ENCODE measurements at places on chromosomes 12 and 14.

DNA sequence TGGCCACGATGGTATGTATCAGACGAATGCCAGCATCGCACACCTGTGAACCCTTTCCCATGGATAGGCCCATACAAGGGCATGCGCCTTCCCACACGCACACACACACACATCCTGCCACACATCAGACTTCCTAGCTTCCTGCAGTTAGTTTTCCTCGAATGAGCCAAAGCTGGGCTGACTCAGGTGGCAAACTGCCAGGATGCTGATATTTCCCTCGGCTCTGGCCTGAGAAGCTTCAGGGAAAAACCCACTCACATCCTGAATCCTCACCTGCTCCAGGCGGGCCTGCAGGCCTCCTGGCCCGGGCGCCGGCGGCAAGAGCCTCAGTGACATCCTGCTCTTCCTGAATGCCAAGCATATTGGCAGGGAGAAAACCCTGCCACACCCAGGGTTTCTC is 22.4 kb downstream of the CALM1 start:
- no peak for DNase-seq

DNA sequence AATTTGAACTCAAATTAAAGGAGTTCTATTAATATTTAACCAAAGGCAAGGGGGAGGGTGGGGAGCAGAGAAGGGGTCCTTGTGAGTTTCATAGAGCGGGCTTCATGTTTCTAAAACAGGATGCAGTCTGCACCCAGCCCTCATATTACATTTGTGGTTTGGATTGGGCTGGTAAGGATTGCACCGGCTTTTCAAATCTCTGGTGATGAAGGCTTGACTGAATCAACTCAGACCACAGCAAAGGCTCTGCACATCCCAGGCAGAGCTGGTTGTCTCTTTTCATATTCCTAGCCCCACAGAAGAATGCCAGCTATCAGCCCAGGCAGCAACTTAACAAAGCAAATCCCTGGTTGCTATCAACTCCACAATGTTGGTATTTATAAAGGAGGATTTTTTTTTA is 1221.4 kb downstream of the VRK1 start:
- peak; percentile 31 for DNase-seq

DNA sequence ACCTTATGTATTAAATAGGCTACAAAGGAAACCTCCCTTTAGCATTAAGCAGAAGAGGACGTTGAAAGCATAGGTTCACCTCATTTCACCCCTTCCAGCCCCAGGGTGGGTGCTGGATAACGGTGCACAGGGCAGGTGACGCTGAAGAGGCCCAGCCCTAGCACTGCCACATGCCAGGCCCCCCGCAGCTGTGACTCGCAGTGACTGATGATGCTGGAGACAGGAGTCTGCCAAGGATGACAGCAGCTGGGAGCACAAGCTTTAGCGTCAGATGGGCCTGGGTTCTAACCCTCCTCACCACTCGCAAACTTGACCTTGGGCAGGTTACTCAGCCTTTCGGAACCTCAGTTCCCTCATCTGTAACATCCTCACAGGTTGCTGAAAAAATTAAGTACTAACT is 76.7 kb downstream of the TBK1 start:
- DNase-seq: no peak

- no peak for DNase-seq
Observed at GRCh38 chr14:102678394-102678793, 85.9 kb downstream of the RCOR1 start.

GRCh38 chr14:69901113-69901951 is 22.1 kb downstream of the SMOC1 start:
- DNase-seq: no peak

- DNase-seq: no peak
Observed at GRCh38 chr14:103233328-103233727, 100.7 kb upstream of the EIF5 start.

GRCh38 chr12:129169928-129170327 is 316.6 kb downstream of the GLT1D1 start:
- DNase-seq: no peak

DNA sequence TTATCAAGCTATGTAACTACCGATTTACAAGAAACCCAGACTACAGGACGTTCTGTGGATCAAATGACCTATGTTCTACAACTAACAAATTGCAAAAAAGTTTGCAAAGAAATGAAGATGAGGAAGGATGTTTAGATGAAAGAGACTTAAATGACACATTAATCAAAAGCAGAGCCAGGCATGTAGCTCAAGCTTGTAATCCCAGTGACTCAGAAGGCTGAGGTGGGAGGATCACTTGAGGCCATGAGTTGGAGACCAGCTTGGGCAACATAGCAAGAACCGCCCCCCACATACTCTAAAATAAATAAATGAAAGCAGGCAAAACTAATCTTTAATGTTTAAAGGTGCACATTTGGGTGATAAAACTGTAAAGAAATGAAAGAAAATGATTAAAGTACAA is 331.9 kb downstream of the BTG1 start:
- no peak for DNase-seq

- DNase-seq: peak; percentile 98
Observed at GRCh38 chr12:108731105-108731865, at the start of gene CORO1C. TSS of gene CORO1C (minus strand) at chr12:108731518. CDS start at chr12:108701318, 30,200 bp downstream.

DNA sequence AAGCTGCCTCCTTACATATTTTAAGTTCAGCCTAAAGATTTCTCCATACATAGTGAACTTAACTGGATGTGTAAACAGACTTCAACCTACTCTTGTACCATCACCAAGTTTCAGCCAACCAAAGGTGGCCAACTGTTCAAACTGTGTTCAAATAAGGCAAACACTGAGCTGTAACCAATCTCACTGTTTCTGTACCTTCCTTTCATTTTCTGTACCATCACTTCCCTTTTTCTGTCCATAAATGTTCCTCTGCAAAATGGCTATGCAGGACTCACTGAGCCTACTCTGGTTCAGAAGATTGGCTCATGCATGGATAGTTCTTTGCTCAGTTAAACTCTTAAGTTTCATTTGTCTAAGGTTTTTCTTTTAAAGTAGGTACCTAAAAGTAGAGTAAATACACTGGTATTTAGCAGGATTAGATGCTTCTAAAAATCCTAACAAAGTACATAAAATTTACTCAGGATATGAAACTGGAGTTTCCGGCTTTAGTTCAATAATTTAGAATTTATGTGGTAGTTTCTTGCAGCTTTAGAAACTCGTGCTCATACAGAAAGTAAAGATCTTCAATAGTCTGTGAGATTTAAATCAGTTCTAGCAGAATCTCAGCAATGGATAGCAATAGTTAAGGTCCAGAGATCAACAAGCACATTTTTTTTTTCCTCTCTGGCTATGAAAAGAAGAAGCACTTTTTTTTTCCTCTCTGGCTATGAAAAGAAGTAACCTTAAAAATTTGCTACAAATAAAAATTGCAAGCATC is 282.0 kb upstream of the PPFIA2 start:
- DNase-seq: no peak

- no peak for DNase-seq
Observed at GRCh38 chr14:96832351-96832750, 35.2 kb downstream of the VRK1 start.

DNA sequence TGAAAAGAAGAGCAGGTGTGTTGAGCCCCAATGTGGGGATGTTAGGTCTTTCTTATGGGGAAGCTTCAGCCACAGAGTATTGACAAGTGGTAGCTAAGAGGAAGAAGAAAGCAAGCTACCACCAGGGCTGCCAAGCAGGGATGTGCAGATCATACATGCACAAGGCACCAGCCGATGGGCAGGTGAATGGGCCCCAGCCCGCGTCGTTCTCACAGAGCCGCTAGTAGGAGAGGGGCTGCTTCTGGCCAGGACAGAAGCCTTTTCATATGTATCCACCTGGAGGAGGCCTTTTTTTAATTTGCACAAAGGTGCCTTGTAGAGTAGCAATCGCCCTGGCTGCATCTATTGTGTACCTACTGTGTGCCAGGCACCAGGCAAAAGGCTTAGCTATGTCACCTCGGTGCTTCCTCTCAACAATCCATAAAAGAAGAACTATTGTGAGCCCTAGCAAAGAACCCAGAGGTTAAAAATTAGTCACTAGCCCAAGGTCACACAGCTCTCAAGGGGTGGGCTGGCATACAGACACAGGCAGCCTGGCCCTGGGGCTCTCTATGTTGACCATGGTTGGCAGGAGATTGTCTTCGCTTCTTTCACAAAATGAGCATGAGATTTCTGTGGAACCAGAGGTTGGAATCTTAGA is 8.2 kb downstream of the NUAK1 start:
- no peak for DNase-seq

DNA sequence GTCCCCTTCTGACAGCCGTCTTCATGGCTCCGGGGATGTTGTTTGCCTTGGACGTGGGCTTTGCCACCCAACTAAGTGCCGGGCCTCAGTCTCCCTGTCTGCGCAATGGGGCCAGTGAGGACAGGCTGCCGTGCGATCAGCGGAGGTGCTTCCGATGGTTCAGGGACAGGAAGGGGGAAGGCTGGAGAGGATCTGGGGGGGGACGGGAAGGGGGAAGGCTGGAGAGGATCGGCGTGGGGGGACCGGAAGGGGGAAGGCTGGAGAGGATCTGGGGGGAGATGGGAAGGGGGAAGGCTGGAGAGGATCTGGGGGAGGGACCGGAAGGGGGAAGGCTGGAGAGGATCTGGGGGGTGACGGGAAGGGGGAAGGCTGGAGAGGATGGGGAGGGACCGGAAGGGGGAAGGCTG is 3.4 kb downstream of the MMP17 start:
- DNase-seq: no peak
